ENCODE measurements at places on chromosomes 7 and 10. TPM values are rescaled to one million over a fixed set of nuclear protein-coding genes. Genes with fewer than 3 reads are reported as not detected.

INMT gene
- 5.4 TPM for total RNA-seq

PON3 gene
- not detected for total RNA-seq

TDRD1 gene
- 0.51 TPM for total RNA-seq

GPR26 gene
- not detected for total RNA-seq

MSANTD7 gene
- total RNA-seq: 15.9 TPM

All from myocyte (in vitro differentiated cells).